CD4-positive, alpha-beta T cell (primary cell): ENCODE measurements at places on chromosomes 12 and 14. TPM values are rescaled to one million over a fixed set of nuclear protein-coding genes. Genes with fewer than 3 reads are reported as not detected.

GRCh38 chr12:63206494-63206893, 55.5 kb upstream of the AVPR1A start:
- no peak for DNase-seq

DNA sequence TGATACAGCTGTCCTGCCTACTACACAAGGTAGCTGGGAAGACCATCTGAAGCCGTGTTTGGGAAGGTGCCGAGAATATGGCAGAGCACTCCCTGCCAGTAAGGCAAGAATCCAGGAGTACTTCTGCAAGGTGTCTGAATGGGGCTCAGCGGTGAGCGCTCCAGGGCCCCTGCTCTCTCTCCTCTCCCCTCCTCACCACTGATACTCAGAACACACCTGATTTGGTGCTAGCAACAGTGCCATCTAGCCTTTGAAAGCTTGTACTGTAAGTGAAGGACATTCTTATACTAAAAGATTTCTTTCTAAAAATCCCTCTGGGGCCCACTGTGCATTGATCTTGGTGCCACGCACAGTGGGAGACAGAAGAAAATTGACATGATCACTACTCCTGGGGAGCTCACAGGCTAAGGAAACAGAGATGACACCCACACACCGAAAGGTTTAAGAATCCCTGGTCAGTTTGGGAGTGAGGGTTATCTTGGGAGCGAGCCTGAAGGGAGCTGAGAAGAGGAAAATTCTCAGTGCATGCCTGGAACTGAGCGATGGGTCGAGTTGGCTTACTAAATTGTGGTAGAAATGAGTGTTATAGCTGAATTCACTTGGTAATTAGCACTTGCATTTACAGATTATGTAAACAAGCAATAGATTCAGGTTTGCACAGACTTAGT, 216.9 kb downstream of the NTF3 start:
- no peak for DNase-seq

The PLEKHH1 gene
- 0.53 TPM for total RNA-seq

GRCh38 chr12:67797753-67798152, 149.2 kb downstream of the DYRK2 start:
- DNase-seq, result no peak

- DNase-seq, result no peak
These were observed 45.3 kb upstream of the STAC3 start for GRCh38 chr12:57296291-57296690.

GRCh38 chr12:52255926-52256583, 18.4 kb upstream of the KRT86 start:
- DNase-seq, result no peak

DNA sequence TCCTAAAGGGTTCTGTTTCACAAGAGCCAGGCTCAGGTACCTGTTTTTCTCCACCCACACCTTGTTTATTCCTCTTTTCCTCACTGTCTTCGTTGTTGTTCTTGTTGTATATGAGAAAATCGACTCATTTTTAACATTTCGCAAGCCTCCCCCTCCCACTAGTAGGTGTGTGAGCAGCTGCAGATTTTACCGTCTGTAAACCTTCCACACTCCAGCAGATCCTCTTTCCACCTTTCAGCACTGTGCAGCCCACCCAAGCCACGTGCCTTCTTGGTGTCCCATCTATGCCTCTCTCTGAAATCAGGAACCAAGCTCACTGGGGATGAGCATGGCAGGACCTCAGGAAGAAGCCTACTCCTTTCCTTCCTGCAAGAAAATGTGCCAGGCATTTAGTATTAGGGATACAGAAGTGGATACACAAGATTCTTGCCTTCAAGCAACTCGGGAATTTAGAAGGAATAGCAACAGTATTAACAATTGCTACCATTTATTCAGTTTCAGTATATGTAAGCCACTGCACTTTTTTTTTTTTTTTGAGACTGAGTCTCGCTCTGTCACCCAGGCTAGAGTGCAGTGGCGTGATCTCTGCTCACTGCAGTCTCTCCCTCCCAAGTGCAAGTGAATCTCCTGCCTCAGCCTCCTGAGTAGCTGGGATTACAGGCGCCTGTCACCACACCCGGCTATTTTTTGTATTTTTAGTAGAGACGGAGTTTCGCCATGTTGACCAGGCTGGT, 113.6 kb downstream of the CHST11 start:
- DNase-seq, result no peak

- DNase-seq, result no peak
These were observed 31.5 kb downstream of the SCN8A start for GRCh38 chr12:51622564-51622963.

DNA sequence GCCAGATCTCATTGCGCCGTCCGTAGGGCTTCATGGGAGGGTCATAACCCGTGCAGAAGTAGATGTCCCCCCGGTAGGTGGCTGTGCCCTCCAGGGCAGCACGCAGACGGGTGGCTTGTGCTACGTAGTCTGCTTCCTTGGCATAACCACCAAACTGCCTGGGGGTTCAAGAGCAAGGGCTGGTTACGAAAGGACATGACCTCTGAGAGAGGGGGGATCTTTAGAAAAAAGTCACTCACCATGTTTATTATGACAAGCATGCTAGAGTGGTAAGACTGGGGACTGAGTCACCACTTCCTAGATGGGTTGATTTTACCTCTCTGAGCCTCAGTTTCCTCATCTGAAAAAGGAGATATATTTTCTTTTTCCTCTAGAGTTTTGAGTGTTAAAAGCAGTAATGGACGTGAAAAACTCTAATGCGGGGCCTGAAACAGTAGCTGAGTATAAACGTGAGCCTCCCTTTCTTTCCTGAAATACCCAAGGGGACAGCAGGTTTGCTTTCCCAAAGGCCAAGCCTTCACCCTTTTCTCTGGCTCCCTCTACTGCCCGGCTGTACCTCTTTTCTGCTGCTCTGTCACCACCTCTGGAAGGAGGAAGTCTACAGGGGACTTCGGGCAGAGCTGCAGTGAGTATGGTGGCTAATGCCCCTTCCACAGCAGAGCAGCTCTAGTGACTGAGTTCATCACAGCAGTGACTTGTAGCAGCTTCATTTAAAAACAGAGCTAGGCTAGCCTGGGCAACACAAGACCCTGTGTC, 23.5 kb upstream of the GPRC5D start:
- no peak for DNase-seq

DNA sequence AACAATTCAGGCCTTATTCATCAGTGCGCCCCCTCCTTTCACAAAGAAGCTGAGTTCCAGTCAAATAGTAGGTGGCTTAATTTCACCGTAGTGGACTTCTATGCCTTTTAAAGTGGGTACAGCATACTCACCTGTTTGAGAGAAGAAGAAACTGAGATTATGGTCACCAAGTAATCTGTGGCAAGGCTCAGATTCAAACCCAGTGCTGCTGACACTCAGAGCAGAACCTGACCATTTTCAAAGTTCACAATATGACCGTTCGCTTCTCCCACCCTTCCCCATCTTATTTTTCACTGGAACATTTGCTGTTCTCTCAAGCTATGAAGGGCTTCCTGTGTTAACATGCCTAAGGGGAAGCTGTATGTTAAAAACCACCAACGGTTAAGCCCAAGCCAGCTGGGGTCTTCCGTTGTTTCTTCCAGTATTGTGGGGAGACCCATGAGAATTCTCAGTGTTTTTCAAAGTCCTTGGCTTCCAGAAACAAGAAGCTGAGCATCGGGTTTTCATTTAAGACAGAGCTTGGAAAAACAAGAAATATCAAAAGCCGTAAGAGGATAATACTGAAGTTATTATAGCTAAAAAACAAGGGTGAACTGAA, 6.1 kb upstream of the PSMA6 start:
- DNase-seq, result no peak

The NEUROD4 gene
- not detected for total RNA-seq

DNA sequence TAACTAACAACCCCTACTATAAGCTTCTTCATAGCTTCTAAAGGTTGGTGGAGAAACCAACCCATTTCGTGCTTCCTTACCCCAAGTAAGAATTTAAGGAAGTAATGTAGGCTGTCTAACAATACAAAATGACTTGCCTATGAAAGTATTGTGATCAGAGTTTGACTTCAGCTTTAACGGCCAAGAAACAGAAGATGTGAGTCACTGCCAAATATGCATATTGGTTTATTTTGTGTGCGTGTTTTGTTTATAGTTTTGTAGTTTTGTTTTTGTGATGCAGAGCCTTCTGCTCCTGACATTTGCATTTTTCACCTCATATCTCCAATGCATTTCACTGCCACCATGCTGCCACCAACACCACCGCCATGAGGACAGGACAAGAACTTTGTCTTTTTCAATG, 146.0 kb downstream of the FBXL14 start:
- DNase-seq, result no peak

GRCh38 chr12:44357494-44357893, 518.6 kb downstream of the NELL2 start:
- DNase-seq, result no peak

The MIP gene
- total RNA-seq, result not detected

DNA sequence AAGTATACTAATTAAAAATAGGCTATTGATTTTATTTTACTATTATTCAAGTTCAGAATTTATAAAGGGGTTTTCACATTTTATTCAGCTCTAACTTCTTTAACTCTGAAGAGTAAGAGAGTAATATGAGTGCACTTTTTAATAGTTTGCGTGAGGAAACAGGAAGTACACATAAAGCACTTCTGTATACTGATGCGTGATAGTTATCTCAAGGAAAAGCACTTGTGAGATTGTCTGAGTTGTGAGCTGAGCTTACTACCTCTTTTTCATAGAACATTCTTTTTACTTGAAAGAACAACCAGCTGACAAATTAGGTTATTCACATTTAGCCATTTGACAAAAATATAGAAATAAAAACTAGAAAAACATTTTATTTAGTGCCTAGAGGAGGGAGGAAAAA, 1.9 kb downstream of the RAD51AP1 start:
- DNase-seq, result no peak

The RABGGTA gene
- total RNA-seq, result 52.3 TPM

The CHPT1 gene
- 11.9 TPM for total RNA-seq

DNA sequence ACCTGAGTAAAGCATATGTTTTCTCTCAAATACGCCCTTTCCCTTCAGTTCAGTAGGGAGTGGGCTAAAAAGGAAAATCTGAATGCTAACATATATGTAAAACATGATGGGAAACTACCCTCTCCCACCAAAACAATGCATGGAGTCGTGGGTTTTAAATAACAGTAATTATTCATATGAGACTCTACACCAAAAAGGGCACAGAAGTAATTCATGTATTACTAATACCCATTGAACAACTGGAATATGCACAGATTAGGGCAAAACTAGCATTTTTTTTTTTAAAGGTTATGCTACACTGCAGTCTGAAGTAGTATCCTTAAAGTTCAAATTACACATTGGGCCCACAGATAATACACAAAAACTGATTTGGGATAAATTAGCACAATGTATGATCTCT, 8.1 kb upstream of the ARID2 start:
- no peak for DNase-seq

GRCh38 chr12:48160807-48161206, 3.5 kb upstream of the ASB8 start:
- DNase-seq, result no peak

DNA sequence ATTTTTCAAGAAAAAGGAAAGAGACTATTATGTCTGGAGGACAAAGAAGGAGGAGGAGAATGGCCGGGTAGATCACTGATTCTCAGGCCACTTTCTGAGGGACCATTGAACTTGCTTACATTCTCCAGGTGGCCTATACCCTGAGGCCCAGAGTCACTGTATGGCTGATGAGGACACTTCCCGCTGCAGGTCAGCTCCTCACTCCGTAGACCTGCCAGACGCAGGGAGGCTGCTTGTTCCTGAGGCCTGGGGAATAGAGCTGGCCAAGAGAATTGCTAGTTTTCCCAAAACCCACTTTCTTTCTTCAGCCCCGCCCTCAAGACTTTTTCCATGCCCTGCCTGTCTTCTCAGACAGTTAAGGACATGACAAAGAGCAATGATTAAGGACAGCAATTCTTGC, 510.5 kb upstream of the TBX3 start:
- no peak for DNase-seq

DNA sequence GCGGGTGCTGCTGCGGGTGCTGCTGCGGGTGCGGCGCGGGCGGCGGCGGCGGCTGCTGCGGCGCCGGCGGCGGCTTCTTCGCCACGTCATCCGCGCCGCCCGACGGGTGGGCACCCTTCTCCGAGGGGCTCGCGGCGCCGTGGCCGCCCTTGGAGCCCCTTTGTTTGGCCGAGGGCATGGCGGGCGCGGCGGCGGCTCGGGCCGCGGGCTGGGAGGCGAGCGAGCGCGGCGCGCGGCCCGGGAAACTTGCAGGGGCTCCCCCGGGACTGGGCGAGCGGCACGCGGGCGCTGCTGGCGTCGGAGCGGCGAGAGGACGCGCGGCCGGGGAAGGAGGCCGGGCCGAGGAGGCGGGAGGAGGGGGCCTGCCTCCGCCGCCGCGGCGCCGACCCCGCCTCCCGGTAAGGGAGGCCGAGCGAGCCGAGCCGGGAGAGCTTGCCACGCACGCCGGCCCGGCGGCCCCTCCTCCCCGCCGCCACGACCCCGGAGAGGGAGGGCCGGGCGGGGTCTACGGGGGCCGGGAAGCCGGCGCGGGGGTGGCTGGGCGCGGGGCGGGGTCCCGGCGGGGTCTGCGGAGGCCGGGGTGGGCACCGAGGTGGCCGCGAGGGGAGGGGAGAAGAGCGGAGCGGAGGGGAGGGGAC, at the start of gene CKAP4:
Gene CKAP4, minus strand, starts transcription at position 347 of the 638 bp plus-strand sequence. Its CDS starts 169 bp downstream, at position 178.
- DNase-seq, result peak; percentile 11

DNA sequence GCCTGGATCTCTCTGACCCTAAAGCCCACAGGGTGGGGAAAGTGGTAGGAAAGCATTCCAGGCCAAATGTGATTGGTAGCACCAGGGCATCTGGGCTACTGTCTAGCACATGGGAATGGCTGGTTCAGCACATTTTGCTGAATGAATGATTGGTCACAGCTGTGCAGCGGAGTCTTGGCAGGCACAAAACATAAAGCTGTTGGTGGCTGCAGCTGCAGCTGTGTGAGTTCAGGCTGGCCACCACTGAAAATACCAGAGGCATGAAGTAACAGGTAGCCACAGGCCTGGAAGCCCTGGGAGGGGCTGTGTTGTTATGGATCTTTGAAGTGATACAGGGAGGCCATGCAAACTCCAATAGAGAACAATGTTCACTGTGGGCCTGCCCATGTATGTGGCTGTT, 72.7 kb downstream of the MYRFL start:
- no peak for DNase-seq

The NTF3 gene
- not detected for total RNA-seq
